Activated CD4-positive, alpha-beta T cell treated with anti-CD3 and anti-CD28 coated beads, Interleukin-2, Interleukin-6, amounts not matched to agents 100 ng/mL and 50 ng/mL, durations not matched to agents 16 hours and 8 hours (primary cell): ENCODE measurements at places on chromosomes 2 and 18.

DNA sequence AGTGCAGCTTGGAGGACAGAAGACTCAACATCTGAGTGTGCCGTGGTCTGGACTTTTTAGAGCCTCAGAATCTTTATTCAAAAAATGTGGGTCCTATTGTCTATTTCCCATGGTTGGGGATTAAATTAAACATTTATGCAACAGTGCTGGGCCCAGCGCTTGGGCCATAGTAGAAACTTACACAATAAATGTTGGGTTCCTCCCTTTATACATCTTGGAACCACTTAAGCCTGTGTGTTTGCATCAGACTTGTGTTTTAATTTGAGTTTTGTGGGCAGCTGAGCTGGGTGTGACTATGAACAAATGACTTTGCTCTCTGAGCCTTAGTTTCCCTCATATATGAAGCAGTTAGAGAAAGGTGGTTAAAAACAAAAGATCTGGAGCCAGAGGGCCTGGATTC is 56.6 kb downstream of the THNSL2 start:
- no peak for DNase-seq

GRCh38 chr2:199462956-199463692 is 5.4 kb upstream of the SATB2 start:
- peak; percentile 74 for DNase-seq

DNA sequence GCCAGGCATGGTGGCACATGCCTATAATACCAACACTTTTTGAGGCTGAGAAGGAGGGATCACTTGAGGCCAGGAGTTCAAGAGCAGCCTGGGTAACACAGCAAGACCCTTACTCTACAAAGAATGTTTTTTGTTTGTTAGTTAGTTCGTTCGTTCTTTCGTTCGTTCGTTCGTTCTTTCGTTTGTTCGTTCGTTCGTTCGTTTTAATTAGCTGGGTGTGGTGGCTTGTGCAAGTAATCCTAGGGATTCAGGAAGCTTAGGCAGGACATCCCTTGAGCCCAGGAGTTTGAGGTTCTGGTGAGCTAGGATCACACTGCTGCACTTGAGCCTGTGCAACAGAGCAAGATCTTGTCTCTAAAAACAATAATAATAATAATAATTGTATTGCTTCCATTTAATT is 98.7 kb downstream of the MARCO start:
- DNase-seq = no peak

DNA sequence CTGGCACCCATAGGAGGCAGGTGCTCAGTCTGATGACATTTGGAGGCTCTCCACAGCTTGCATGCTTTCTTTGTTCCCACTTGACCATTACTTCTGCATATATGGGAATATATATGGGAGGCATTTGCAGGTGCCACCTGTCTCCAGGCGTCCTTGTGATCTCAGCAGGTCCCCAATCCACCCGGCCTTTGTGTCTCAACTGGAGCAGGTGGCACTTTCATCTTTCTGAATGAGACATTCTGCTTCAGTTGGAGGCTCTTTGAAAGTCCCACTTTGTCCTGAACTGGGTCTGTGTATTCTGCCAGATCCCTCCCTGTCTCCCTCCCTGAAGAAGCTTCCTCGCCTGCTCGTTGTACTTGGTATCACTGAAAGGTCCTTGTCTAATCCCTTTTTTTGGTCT is 318.1 kb upstream of the EPAS1 start:
- DNase-seq = no peak

- DNase-seq = no peak
These were observed 7.3 kb upstream of the PRLH start for GRCh38 chr2:237558961-237559641.

DNA sequence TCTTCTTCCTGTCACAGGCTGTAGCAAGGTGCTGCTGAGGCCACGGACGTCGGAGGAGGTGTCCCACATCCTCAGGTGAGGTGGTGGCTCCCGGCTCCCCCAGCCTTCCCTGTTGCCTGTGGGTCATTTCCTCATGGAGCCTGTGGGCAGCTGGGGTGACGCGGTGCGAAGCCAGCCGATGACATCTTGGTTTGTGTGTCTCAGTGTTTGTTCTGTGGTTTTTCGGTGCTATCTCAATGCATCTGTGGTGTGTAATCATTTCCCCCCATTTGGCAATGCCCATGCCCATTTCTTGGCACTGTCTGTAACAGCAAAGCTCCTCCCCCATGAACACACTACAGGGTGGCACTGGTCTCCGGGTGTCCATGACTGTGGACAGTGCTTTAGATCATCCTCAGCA is 6.6 kb downstream of the D2HGDH start:
- peak; percentile 76 for DNase-seq

- DNase-seq = peak; percentile 45
These were observed at the start of gene MBD5 for GRCh38 chr2:148021059-148021861. MBD5 (plus strand) TSS chr2:148021091.

GRCh38 chr2:137862651-137863050 is 101.6 kb upstream of the HNMT start:
- no peak for DNase-seq

DNA sequence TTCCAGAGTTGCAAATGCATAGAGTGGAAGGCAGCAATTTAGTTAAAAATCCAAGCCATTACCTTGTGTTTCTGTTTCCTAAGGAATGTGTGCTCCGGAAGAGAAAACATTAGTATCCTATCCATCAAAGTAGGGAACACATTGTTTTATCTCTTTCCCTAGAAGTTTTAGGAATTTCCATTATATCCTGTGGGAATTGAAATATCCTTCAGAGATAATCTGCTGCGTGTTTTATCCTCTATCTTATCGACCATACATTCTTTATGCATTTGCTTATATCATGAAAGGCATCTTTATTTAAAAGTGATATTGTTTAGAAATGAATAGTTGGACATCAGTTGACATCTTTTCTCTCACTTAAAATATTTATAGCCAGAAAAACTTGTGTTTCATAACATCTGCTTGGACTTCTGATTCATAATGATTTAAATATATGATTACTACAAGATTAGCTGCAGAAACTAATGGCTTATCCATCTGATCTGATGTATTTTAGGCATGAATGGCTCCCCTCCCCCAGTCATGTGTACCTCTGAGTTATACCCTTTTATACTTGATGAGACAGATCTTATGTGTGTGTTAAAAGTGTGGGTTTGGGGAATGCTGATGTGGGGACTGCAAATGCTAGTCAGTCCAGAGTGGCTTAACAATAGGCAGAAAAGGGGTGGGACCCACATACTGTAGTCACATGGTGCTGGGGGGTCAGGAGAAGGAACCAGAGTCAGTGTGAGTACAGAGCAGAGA is 136.2 kb upstream of the ARHGAP28 start:
- no peak for DNase-seq

DNA sequence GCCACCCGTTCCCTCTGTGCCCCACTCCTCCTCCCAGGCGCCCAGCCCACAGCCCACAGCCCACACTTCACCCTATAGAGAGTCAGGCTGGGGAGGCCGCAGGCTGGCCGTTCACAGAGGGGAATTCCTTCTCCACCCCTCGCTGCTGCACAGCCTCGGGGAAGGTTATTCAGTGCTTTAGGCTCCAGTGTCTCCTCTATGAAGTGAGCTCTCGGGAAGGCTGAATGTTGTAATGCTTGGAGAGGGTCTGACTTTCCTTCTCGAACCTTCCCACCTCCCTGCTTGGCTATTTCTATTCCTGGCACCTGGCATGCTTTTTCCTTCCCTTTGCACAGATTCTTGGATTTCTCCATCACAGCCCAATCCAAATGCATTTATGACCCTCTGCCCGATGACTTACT is 62.5 kb upstream of the SMAD7 start:
- DNase-seq = no peak

DNA sequence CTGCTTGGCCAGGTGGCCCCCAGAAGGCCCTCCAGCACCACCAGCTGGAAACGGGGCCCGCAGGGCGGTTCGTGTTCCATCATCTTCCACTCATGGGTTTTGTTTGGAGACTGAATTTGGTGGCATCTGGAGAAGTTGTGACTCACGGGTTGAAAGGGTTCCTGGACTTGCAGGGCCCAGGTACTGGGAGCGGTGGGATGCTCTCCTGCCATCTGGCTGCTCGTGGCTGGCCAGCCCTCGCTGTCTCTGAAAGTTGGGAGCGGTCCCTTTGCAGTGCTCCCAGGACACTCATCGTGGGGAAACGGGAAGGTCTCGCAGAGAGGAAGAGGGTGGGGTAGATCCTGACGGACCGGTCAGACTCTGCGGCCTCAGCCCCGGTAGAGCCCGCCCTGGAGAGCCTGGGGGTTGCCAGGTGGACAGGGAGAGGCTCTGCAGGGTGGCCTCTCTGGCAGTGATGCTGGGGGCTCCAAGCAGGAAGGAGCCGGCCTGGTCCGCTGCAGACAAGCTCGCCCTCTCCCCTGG is 47.5 kb downstream of the TWIST2 start:
- no peak for DNase-seq

- DNase-seq = no peak
These were observed 62.5 kb downstream of the DAW1 start for GRCh38 chr2:227933884-227934283.
